ENCODE measurements at places on chromosomes 6 and 20.

DNA sequence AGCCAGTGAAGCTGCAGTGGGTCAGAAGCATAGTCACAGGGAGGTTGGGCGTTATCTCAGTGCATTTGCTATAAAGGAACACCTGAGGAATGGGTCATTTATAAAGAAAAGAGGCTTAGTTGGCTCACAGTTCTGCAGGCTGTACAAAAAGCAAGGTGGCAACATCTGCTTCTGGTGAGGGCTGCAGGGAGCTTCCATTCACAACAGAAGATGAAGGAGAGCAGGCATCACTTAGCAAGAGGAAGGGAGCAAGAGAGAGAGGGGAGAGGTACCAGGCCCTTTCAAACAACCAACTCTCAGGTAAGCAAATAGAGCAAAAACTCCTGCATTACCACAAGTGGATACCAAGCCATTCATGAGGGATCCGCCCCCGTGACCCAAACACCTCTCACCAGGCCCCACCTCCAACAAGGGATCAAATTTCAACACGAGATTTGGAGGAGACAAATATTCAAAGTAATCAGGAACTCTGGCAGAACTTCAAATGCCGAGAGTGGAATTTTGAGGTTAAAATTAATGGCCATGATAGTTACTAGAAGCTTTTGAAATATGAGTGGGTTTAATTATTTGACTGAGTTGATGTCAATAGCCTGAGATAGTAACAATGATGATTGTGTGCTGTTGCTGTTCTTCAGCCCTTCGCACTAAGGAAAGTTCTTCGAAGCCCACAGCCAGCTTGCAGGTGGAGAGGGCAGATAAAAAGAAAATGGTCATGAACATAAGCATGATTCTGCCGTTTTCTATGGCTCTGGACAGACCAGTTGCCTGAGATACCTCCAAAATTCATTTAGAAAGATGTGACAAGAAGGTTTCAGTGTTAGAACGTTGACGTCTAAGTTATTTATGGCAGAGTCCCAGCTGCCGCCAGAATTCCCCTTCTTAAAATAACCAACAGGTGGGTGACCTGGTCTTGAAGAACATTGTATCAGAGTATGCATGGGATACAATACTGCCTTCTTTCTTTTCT is 55.3 kb upstream of the ADTRP start:
- no peak for DNase-seq

GRCh38 chr6:110547266-110547964 is 71.0 kb upstream of the SLC22A16 start:
- DNase-seq, result no peak

- DNase-seq, result no peak
Measured at GRCh38 chr6:92281571-92282076, 1137.7 kb downstream of the EPHA7 start.

DNA sequence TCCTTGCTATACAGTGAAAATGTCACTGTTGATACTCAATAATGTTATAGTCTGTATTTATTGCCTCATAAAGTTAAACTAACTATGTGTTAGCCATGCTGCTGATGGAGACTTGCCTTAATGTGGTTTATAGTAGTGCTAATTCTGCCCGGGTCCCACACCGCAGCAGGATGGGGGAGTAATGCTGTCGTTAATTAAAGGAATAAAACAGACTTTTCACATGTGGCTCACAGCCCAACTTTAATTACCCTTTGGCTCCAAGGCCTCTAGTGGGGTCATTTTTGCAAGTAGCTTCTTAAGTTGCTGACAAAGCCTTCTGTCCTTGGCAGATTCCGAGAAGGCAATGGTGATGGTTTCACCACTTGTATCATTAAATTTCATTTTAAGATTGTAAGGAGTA is 634.3 kb downstream of the TBC1D32 start:
- DNase-seq, result no peak

GRCh38 chr20:41643504-41643938 is 25.3 kb upstream of the CHD6 start:
- DNase-seq, result no peak

DNA sequence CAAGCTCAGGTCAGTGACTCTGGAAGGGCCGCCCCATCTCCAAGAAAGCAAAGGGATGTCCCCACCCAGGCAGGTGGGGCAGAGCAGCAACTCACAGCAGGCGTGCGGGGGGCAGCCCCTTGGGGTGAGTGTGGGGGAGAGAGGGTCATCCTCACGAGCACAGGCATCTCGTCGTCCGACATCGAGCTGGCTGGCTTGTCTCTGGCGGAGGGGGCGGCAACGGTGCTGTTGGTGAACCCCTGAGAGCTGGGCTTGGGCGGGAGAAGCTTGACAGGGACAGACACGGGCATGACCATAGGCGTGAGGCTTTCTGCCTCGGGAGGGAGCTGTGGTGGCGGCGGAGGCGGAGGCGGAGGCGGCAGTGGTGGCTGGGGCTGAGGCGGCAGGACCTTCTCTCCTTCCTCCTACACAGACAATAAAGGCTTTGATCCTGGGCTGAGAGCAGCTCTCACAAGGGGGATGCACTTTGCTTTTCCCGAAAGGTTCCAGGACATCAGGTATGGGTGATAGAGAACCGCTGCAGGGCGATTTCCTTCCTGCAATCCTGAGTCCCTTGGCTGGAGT is 45.6 kb upstream of the MRPS10 start:
- no peak for DNase-seq

- peak; percentile 34 for DNase-seq
Measured at GRCh38 chr6:52231406-52232127, 12.7 kb downstream of the IL17F start.

DNA sequence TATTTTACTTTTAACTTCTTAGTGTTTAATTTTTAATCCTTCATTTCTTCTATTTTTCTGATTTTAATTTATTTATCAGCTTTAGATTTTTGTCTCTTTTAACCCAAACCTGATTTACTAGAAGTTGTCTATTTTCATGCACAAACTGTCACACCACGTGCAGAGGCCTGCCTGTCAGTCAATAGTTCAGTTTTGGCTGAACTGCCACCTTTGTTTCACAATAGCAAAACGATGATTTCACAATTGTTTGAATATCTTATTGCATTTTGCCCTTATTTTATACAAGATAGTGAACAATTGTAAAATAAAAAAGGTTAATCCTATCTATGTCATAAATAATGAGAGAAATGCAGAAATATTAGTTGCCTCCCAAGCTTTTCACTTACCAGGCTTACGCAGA is 24.0 kb upstream of the PPP1R3G start:
- DNase-seq, result no peak

- DNase-seq, result no peak
Measured at GRCh38 chr6:56231827-56232226, 15.6 kb downstream of the COL21A1 start.

GRCh38 chr6:12875051-12875450 is 158.5 kb downstream of the PHACTR1 start:
- DNase-seq, result no peak

- no peak for DNase-seq
Measured at GRCh38 chr6:155778336-155778735, 322.7 kb upstream of the NOX3 start.

- DNase-seq, result no peak
Measured at GRCh38 chr20:9660236-9660868, 146.0 kb downstream of the LAMP5 start.

GRCh38 chr6:169960003-169960344 is 208.6 kb downstream of the ERMARD start:
- DNase-seq, result no peak

DNA sequence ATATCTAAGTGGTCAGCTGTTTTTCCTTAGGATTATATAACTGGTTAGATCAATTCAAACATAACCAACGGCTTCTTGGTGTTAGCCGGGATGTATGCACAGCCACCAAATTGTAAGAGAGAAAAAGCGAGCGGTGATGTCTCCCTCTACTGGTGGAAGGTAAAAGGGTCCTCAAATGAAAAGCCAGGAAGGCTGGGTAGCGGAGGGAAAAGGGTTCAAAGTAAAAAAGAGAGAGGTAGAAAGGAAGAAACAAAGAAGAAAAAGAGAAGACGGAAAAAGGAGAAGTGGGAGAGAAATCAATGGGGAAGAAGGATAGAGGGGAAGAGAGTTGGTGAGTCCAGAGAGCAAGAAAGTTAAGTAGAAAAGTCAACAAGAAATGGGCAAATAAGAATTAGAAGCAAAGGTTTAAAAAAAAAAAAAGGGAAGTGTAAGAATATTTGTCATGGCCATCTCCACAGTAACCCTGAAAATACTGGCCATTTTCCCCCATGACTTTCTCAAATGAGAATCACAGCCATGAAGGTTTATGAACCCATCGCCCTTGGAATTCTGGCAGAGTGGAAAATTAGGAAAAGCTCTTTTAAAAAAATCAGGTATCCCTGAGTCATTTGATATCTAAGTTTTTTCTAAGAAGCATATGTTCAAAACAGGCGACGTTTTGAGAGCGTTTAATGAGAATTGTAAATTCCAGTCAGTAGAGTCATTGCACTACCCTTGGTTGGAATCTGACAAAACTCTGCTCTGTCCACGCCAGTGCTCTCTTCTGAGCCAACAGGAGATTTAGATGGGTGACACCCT is 155.6 kb upstream of the SNX9 start:
- peak; percentile 55 for DNase-seq

GRCh38 chr6:48826901-48827701 is 636.0 kb downstream of the MMUT start:
- no peak for DNase-seq

- DNase-seq, result no peak
Measured at GRCh38 chr6:122122202-122122601, 277.2 kb upstream of the HSF2 start.

DNA sequence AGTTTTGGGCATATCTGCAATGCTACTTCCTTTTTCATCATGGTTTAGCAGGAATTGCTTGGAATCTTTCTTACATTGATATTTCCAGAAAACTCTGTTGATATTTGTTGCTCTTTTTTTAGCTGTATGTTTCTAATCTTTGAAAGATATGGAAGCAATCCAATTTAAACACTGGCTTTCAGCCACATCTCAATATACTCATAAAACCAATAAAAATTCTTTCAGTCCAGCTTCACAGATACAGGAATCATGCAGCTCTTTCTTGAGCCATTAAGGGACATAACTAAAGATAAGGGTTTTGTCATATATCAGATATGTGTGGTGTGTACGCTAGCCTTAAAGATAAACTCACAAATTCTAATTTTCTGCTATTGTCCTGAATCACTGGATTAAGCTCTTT is 47.4 kb downstream of the PKIB start:
- no peak for DNase-seq

- DNase-seq, result no peak
Measured at GRCh38 chr6:23245572-23245971, 676.2 kb downstream of the HDGFL1 start.

DNA sequence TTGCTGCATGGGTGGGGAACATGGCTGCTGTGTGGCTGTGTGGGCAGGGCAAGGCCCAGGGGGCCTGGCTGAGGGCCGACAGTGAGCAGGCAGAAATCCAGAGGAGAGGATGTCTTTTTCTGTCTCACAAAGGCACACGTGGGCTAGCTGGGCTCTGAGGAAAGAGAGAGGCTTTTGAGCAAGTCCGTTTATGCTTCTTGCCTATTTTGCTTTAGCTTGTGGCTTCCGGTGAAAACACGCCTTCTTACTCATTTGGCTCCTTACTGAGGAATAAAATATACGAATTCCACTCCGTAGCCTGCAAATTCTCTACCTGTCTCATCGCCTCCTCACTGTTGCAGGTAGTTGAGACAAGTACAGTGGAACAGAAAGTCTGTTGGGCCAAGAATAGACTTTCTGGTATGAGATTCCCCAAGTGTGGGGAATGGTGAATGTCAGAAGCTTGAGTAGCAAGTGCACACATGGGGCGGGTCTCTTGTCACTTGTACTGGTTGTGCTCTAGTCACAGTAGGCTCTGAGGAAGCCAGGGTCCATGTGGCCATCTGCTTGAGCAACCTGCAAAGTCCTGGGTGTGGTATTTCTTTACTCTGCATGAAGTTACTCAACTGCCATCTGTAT is 28.4 kb downstream of the WRNIP1 start:
- peak; percentile 12 for DNase-seq

- DNase-seq, result no peak
Measured at GRCh38 chr6:68778356-68779020, 143.4 kb downstream of the ADGRB3 start.

GRCh38 chr20:59154317-59155013 is 9.2 kb upstream of the ZNF831 start:
- no peak for DNase-seq

GRCh38 chr6:88513471-88513870 is 347.3 kb upstream of the CNR1 start:
- no peak for DNase-seq

DNA sequence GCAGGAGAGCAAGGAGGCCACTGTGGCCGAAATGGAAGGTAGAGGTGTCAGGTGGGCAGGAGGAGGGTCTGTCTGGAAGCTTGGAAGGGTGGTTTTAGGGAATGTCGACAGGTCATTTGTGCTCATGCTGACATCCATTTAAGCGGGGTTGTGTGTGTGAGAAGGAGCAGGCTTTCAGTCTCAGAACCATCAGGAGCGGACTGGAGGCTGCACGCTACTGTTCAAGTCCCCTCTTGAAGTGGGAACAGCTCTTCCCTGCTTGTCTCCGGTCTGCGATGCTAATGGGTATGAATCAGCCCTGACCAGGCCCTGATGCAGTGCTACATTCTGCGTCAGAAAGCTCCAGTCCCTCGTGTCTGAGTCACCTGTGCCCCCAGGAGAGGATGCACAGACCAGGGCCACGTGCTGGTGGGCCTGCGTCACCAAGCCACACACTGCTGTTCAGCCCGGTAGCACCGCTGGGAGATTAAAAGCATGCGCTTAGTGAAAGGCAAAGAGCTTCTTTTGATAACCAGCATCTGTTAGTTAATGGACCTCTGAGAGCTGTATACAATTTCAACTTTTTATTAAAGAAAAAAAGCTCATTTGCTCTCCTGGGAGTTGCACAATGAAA is 58.0 kb downstream of the APCDD1L start:
- DNase-seq, result no peak

GRCh38 chr20:2692886-2693285 is 306 bp downstream of the EBF4 start:
- DNase-seq, result no peak

GRCh38 chr6:108944071-108944470 is 95.8 kb downstream of the ARMC2 start:
- DNase-seq, result no peak

DNA sequence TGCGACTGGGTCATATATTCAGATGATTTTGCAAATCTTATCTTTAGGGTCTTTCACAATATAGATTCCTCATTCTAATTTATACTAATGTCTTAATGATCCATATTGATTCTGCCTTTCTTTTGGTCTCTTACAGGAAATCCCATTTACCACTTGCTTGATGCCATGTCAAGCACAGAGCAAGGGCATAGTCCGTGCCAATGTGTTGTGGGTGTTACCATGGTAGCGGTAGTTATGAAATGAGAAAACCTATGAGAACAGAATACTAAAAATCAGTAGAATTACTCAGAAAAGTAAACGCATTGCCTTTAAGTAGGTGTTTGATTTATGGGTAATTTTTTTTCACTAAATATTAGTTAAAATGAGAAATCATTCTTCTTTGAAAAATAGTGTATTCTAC is 153.9 kb upstream of the RAB32 start:
- no peak for DNase-seq

- DNase-seq, result no peak
Measured at GRCh38 chr6:41966214-41966920, 24.8 kb upstream of the CCND3 start.

GRCh38 chr6:37516076-37516919 is 16.6 kb upstream of the CCDC167 start:
- DNase-seq, result peak; percentile 90

- no peak for DNase-seq
Measured at GRCh38 chr20:38228436-38228835, 32.1 kb downstream of the KIAA1755 start.

GRCh38 chr20:5656126-5656525 is 94.1 kb upstream of the SHLD1 start:
- DNase-seq, result no peak

GRCh38 chr6:52352239-52353018 is 9.5 kb upstream of the PAQR8 start:
- DNase-seq, result no peak

GRCh38 chr20:36315545-36316351 is 9.6 kb downstream of the DLGAP4 start:
- DNase-seq, result no peak

All from activated gamma-delta T cell treated with Interleukin-2 at 50 U/mL for 16 hours (primary cell).